CD4-positive, alpha-beta T cell (primary cell): ENCODE measurements at places on chromosomes 4 and X.
A peak's percentile ranks its signal among the peaks of the same experiment; 100 is the strongest.

GRCh38 chr4:148288448-148288847 lies 153.8 kb downstream of the NR3C2 start:
- DNase-seq: no peak

DNA sequence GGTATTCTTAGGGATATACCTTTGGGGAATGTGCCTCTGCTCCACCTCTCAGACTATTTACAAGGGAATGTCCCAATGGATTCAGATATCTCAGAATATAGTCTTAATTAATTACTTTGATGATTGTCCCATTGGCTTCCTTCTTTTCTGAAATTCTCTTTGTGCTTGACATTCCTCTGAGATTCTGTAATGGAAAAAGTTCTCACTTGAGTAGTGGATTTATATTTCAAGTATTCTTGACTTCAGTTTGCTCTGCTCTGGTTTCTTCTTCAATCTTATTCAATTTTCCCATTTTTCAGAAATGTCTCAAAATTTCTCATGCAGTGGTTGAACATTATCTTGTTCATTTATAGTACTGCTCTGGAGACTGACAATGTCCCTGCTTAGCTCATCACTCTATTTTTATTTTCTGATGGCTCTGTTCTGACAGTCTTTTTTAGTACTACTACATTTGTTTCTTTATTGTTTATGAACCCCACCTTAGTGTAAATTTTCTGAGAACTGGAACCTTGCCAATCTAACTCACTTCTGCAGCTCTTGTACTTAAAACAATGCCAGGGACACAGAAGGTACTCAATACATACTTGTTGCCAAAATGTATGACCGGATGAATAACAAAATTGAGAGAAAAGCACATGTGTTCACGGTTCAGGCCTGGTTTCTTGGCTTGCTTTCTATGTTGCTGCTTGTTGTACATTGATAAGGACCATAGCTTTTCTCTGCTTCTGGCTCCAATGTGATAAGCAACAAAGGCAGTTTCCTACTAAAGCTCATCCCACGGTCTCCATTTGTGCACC lies 471.7 kb downstream of the GASK1B start:
- DNase-seq: no peak

- DNase-seq: no peak
These were observed 25.8 kb upstream of the STBD1 start for GRCh38 chr4:76280488-76281441.

DNA sequence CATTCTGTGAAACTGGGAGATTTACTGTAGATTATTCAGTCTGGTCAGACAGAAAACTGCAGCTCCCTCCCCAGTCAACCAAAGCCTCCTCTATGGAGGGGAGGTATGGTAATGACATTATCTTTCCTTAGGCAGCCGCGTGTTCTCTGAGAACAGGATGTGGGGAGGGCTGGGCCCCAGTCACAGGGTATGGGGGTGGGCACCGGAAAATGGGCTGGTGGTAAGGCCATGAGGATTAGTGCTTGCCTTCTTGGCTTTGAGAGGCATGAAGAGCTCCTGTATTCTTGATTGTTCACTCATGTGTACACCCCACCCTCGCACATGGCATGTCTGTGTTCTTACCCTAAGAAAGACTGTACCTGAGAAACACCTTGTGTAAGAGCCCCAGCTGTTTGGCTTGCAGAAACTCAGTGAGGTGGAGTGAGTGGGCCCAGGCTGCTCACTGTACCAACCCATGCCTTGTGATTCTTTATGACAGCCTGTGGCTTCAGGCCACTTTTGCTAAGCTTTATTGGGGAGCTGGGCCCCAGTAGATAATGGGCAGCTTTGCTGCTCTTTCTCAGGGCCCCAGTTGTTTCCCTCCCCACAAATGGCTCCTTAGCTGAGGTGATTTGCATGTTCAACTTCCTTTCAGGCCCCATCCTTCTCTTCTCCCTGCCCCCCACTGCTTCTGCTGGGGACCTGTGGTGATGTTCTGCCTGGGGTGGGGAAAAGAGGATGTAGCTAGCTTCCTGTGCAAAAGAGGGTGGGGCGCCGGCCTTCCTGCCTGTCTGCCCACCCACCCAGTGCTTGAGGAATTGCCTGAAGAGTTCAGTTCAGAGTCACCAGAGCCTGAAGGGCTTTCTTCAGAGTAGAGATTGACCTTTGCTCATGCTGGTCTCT lies 30.7 kb downstream of the MSN start:
- DNase-seq: peak; percentile 47

DNA sequence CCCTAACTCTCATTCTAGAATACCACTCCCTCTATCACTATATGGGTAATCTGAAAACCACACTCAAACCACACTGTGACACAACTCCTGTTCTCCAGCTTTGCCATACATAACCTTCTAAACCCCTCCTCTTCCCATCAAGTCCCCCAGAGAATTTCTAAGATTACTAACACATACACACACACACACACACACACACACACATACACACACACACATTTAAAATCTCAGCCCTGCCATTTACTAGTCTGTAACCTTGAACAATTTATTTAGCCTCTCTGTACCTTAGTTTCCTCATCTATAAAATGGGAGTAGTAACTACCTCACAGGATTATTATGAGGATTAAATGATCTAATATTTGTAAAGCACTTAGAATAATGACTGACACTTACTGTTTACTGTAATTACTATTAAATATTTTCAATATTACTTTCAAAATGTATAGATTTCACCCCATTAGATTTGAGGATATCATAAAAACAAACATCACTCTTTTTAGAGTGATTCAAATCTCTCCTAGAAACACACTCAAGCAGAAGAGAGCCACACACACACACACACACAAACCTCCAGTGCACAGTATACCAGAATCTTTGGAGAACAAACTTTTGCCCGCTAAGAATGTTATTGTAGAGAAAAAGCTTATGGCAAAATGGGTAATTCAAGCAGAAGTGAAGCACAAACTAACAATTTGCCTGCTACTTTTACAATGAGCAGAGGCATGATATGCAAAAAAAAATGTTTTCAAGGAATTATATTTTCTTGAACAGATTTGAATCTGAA lies 3.8 kb downstream of the ANKRD50 start:
- DNase-seq: no peak

DNA sequence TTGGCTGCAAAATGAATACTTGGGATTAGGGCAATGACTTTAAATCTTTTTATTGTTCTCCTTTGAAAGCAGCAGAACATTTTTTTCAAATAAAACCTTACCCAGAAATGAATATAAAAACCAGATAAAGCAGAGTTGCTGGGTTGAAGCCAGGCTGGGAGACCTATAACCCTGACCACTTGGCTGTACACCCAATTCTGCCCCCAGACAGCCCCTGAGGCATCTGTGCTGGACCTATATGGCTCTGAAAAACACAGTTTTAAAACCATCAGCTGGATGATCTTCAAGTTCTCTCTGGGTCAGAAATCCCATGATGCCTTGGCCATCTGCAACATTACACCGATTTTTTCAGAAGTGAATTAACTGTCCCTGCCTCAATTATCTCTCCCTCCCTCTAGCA lies 23.7 kb upstream of the GLRA2 start:
- DNase-seq: no peak
